MG63 (cell line): ENCODE measurements at places on chromosomes 6 and 20. TPM values are rescaled to one million over a fixed set of nuclear protein-coding genes. Genes with fewer than 3 reads are reported as not detected.

GRCh38 chr20:24989162-24989561 is 3.4 kb downstream of the APMAP start:
- no peak for DNase-seq

GRCh38 chr6:39055661-39056060 is 7.1 kb downstream of the GLP1R start:
- DNase-seq = no peak

GGTLC1 gene
- total RNA-seq = not detected in 2 replicates

GRCh38 chr6:83117802-83118201 is 50.3 kb downstream of the DOP1A start:
- DNase-seq = no peak

DNA sequence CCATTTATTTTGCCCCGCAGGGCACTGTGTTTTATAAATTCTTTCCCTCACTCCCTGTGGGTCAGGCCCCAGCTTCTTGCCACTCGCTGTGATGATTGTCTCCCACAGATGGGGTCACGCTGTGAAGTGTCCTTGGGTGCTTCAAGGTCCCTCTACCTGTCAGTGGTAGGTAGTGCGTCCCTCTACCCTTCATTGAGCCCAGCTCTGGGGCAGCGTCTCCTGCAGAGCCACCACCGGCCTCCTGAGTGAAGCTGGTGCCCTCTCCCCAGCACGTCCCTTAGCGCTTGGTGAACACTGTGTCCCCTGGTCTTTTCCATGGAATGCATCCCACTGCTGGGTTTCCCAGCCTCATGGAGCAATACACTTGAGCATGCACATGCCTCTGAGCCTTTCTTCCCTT is 108.2 kb downstream of the NRN1 start:
- DNase-seq = no peak

DNA sequence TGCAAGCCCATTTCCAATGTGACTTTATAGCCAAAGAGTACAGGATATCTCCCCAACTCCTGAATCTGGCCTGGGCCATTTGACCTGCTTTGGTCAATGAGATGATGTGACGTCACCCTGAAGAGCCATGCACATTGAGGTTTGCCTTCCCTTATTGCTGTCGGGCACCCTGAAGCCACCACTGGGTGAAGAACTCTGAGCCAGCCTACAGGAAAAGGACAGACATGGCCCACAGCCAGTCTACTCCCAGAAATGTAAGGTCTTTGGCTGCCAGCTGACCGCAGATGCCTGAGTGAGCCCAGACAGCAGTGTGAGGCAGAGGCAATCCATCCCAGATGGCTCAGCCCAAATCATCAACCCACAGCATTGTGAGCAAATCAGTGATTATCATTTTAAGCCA is 3.7 kb upstream of the SYNDIG1 start:
- peak; percentile 48 for DNase-seq

CD24 gene
- total RNA-seq = 0.30 and 1.7 TPM in 2 replicates

DNA sequence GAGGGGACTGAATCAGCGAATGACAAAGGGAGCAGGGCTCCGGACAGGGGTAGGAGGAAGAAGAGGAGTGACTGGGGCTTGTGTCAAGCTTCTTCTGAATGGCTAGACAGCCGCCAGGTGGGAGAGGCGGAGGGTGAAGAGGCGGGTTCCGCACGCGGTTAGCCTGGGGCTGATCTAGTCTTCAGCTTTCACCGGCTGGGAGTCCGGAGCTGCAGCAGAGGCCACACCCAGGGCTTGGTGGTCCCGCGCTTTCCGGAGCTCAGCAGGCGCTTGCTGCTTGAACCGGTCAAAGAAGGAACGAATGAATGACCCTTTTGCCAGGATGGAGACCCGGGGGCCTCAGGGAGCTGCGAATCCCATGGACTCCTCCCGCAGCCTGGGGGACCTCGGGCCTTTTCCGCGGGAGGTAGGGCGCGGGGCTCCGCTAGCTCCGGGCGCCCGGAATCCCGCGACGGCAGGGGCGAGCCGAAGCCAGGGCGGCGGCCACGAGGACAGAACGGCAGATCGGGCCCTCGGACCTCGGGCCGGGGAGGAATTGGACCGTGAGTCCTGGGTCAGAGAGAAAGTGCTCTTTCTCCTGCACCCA is at the start of gene C6orf141:
C6orf141 (plus strand) TSS at position 177 of the 586 bp plus-strand sequence; CDS start at position 302, 125 bp downstream.
- DNase-seq = peak; percentile 68

GRCh38 chr6:109474995-109475394 is 8.0 kb downstream of the ZBTB24 start:
- DNase-seq = no peak

- DNase-seq = no peak
Measured at GRCh38 chr20:4076033-4076432, 60.7 kb upstream of the RNF24 start.

DNA sequence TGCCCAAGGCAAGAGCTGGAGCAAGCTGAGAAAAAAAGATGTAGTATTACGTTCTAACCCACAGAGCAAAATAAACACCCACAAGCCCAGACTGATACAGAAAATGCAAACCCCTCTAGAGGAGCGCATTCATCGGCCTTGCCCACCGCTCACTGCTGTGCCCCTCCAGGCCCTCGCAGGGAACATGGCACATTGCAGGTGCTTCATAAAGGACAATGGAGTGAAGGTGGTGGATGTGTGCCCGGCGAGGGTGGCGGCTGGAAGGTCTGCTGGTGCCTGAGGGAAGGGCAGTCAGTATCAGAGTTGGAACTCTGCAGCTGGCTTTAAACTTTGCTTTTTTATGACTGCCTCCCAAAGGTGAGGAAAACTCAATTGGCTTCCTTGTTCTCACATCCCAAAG is 18.5 kb upstream of the IRF4 start:
- DNase-seq = no peak

GLP1R gene
- not detected in 2 replicates for total RNA-seq

GRCh38 chr20:47273591-47274235 is 82.8 kb downstream of the ZMYND8 start:
- no peak for DNase-seq

DNA sequence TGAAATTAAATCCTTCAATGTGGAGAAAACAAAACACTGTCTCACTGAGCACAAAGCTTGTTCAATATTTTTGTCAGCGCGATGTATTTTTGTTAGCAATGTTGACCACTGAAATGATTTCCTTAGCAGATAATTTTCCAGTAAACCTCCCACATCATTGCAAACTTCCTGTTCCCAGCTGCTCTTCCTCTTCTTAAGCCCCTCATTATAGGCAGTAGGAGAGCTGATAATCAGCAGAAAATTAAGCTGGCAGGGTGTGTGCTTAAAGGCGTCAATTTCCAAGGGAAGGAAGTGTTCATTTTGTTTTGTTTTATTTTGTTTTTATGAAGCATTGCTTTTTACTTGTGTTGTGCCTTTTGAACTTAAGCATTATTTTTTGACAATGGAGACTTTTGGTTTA is 29.1 kb upstream of the TMEM14A start:
- DNase-seq = no peak

SULF2 gene
- 0.20 and 2.0 TPM in 2 replicates for total RNA-seq
